ENCODE measurements at places on chromosomes 4 and X.

DNA sequence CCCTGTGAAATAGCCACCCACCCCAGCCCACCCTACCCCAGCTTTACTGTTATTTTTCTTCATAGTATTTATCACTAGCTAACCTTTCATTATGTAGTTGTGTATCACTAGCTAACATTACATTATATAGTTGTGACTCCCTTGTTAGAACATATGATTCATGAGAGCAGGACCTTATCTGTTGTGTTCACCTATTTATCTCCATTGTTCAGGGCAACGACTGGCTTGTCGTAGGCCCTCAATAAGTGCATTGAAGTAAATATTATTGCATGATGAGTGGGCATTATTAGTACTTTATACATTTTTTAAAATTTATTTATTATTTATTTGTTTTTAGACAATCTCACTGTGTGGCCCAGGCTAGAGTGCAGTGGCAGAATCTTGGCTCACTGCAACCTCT, 4.2 kb downstream of the SMARCAD1 start:
- no peak for DNase-seq

DNA sequence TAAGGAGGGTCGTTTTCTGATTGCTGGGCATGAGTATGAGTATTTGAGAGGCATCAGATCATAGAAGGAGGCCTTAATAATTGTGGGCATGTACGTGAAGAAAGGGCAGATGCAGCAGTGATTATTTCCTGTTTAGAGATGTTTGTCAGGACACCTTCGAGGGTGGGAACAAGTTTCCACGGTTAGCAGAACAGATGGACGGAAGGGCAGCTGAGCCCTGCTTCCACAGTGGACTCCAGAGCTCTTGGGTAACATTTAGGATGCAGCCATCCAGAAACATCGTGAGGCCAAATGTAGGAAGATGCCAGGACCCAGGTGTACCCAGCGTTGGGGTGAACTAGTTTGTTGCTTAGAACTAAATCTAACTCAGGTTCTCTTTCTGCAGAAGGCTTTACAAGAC, 231.3 kb upstream of the FAT1 start:
- DNase-seq = no peak

GRCh38 chr4:69089388-69089787, 6.9 kb upstream of the UGT2B7 start:
- no peak for DNase-seq

DNA sequence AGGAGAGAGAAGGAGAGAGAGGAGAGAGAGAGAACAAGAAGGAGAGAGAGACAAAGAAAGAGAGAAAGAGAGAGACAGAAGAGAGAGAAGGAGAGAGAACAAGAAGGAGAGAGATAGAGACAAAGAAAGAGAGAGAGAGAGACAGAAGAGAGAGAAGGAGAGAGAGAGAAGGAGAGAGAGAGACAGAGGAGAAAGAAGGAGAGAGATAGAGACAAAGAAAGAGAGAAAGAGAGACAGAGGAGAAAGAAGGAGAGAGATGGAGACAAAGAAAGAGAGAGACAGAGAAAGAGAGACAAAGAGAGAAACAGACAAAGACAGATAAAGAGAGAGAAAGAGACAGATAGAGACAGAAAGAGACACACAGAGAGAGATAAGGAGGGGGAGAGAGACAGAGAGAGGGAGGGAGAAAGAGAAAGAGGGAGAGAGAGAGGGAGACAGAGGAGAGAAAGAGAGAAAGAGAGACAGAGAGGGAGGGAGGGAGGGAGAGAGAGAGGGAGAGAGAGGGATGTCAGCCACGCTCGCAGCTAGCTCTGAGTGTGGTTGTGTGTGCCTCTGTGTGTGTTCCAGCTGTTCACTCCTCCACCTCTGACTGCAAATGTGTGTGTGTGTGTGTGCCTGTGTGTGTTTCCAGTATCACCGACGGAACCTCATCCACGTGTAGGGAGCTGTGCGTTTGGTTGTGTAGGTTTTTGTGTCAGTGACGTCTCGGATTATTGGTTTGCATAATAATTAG, 105.8 kb downstream of the CRLF2 start:
- DNase-seq = no peak

DNA sequence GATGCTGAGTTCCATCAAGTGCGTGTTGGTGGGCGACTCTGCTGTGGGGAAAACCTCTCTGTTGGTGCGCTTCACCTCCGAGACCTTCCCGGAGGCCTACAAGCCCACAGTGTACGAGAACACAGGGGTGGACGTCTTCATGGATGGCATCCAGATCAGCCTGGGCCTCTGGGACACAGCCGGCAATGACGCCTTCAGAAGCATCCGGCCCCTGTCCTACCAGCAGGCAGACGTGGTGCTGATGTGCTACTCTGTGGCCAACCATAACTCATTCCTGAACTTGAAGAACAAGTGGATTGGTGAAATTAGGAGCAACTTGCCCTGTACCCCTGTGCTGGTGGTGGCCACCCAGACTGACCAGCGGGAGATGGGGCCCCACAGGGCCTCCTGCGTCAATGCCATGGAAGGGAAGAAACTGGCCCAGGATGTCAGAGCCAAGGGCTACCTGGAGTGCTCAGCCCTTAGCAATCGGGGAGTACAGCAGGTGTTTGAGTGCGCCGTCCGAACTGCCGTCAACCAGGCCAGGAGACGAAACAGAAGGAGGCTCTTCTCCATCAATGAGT, 46.6 kb downstream of the RHOH start:
- DNase-seq = no peak

- no peak for DNase-seq
Observed at GRCh38 chrX:23493941-23494374, 159.3 kb downstream of the PTCHD1 start.

DNA sequence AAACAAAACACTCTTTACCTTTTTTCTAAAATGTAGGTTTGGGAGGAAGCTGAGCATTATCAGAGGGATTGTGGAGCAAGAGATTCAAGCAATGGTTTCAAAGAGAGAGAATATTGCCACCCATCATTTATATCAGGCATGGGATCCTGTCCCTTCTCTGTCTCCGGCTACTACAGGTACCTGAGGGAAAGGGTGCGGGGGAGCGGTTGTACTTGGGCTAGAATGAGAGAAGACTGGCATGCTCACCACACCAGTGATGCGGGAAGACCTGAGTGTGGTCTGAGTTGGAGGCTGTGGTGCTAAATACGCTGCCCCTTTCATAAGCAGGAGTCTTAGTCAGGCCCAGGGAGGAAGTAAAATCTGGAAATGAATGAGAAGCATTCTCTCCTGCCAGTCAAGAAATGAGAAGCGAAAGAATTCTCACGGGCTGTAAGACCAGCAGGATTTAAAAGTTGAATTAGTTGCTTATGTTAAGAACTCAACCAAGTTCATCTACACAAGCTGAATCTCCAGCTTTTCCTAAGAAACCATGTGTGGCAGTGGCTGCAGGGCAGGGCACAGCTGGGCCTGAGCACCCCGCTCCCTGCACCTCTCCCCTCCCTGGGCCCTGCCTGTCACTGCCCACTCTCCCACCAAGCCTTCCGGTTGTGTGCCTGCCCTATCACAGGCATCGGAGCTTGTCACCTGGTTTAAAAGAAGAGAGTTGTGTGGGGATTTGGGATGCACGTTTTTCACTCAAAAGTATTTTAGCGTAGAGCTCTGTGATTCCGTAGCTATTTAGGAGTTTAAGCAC, 24.8 kb upstream of the MSANTD1 start:
- no peak for DNase-seq

DNA sequence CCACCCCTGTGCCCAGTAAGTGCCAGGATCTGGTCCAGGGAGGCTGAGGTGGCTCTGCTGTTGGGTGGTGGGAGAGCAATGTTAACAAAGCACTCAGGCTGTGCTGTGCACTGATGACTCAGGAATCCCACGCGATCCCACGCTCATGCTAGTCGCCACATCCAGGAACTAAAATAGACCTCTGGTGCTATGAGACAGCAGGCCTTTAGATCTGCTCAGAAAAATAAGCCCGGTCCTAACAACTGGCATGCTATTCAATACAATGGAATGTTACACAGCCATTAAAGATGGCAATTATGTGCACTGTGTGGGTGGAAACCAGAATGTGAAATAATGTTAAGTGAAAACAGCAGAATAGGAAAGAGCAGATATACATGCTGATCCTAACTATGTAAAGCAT, 26.0 kb downstream of the ARL13A start:
- no peak for DNase-seq

GRCh38 chrX:110055616-110056015, 52.7 kb downstream of the TMEM164 start:
- DNase-seq = no peak

DNA sequence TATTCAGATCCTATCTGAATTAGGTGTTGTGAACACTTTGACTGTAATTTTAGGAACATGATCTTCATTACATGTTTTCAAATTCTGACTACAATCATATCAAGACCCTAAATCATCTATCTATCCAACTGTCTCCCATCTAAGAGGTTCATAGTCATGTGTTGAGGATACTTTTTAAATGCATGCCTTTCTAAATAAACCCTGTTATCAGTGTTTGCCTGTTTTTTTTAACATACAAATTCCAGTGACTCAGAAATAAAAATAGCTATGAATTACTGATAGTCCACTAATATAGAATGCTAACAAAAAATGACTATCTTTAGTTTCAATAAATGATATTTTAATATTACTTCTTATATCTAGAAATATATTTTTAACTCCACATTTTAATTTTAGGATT, 8.0 kb downstream of the RAB28 start:
- DNase-seq = no peak

GRCh38 chrX:68114573-68115129, 318.6 kb downstream of the OPHN1 start:
- DNase-seq = no peak

- DNase-seq = no peak
Observed at GRCh38 chr4:17275836-17276235, 236.1 kb downstream of the QDPR start.

- DNase-seq = peak; percentile 0
Observed at GRCh38 chrX:132092439-132093065, 35.3 kb downstream of the FRMD7 start.

DNA sequence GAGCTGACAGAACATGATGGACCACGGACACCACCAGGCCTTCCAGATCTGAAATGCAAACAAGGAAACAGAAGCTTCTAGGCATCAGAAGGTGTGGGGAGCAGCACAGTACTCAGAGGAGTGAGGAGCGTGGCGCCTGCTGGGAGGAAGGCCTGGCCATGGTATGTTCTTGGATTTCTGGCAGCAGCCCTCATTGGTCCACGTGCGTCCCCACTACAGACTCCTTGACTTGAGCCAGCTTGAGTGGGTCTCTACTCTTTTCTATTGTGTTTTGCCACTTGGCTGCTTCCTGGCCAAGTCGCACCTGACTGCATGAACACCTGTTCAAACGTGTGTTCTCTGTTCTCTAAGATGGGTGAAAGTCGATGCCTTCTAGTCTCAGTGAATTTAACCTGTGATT, 18.0 kb downstream of the ZNF275 start:
- DNase-seq = no peak

- DNase-seq = no peak
Observed at GRCh38 chr4:64584981-64585557, 175.8 kb upstream of the TECRL start.

DNA sequence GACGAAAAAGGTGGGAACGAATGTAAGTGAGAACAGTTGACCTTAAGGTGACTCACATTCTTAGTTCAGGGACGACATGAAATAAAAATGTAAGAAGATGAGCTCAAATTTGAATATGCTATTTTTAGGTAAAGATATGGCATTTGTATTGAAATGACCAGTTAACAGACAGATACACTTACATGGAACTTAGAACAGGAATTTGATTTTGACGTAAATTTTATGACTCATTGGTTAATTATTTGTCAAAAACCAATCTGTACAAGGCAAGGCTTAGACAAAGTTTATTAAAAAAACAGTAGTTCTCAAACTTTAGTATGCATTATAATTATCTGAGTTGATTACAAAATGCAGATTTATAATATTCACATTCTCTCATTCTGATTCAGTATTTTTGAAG, 469.4 kb downstream of the CFAP47 start:
- DNase-seq = no peak

- DNase-seq = no peak
Observed at GRCh38 chrX:42739258-42739657, 38.7 kb downstream of the PPP1R2C start.

- no peak for DNase-seq
Observed at GRCh38 chr4:73979407-73979957, 2.3 kb downstream of the PF4 start.

DNA sequence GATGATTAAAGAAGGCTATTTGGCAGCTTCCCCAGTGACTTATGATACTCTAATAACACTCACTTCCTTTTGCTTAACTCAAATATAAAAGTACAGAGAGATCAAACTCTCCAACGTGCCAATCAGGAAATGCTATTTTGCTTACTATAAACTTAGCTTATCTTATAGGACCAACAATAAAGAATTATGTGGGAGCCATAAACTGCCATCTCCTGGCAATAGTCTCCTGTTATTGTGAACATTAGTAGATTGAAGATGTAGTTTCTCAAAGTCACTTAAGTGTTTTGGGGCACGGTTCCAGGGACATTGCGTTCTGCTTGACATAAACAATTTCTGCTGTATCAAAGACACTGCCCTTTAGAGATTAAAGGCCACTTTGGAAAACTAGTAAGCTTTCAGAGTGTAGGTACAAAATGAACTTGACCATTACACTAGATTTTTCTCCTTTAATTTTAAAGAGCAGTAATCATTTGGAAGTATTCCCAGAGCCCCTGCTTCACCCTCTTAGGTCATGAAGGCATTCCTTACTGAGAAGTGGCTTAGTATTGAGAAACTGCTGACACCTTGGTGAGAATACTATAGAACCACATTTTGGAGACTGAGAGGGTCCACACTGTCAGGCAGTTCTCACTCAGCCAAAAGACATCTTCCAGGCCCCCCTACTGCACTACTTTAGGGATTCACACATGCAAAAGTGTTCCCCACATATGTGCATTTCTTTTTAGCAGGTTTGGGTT, 51.9 kb downstream of the MAOA start:
- no peak for DNase-seq

- no peak for DNase-seq
Observed at GRCh38 chr4:36891971-36892370, 352.6 kb upstream of the NWD2 start.

- DNase-seq = no peak
Observed at GRCh38 chr4:150402871-150403272, 179.1 kb upstream of the MAB21L2 start.

DNA sequence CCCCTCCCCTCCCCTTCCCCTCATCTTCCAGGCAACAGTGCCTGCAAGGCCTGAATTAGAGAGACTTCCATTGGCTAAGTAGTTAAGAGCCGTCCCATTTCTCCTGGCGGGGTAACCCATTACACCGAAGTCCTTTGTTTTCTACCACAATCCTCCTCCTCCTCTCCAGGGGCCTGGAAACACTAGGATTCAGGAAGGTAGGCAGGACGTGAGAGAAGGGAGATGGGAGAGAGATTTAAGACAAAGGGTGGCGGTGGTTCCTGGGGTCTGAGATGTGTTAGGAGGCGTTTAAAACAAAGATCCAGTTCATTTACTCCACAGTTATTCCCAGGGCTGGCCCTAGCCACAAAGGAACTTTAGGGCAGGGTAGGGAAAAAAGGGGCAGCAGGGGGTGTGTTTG, 28.0 kb downstream of the NYX start:
- DNase-seq = no peak

DNA sequence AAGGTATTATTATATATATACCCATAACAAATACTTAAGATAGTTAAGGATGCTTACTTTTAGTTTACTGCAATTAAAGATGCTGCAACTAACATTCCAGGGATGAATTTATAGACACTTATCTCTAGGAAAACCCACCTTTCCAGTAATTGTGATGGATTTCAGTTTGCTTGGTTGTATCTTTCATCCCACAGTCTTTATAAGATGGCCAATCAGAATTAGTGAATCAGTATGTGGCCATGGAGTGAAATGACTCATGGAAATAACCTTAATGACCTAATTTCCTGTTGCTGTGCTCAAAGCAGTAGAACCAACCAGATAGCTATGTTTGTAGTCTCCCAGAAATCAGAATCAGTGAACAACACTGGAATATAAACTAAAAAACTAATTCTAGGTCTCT, 26.4 kb downstream of the MOSPD2 start:
- DNase-seq = no peak

- DNase-seq = no peak
Observed at GRCh38 chr4:155688211-155688610, 21.6 kb downstream of the GUCY1A1 start.
